ENCODE measurements at places on chromosomes 12 and 14.
A peak's percentile ranks its signal among the peaks of the same experiment; 100 is the strongest.

DNA sequence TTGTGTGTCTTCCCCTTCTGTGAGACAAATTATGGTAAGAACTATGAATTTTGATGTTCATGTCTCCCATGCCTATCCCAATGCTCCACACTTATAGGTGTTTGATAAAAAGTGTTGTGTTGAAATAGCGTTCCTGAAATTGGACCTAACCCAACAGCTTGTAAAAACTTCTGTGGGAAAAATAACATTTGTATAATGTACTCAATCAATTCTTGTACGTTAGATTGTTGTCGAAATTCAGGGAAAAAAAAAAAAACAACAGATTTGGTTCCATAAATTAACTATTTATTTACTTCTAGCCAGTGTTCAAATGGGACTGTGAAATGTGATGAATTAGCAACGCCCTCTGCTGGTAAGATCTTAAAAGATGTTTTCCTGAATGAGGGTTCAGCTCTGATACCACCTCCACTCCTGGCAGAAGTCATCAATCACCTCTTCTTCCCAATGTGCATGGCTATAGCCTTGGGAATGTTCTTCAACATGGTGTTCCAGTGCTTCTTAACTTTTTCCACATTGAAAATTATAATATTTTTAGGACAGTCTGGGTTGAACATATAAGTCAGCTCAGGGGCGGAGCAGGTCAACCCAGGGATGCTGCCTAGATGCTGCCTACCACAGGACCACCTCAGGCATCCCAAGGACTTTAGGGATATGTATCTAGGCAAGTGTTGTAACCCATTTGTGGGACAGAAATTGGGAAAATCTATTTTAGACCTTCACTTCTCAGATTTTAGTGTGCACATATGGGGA is 170.6 kb downstream of the OTOGL start:
- no peak for DNase-seq

DNA sequence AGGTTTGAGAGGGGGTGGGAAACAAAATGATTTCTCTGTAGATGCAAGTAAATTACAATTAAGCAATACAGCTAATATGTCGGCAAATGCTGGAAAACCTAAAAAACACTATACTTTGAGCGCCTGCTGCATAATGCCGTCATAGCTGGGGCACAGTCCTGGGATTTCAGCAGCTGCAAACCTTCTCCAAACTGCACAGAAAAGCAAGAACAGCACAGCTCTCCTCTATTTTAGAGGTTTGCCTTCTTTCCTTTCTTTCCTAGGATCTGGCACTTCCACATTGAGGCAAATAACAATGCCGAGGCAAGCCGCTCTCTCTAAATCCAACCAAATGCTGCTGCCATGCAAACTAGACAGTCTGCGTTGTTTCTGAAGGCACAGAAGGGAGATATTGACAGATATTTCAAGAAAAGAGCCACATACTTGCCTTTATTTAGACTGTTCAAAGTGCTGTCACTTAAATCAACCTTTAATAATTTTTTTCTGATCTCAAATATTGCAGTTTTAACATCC is 287.1 kb upstream of the G2E3 start:
- DNase-seq, result no peak

GRCh38 chr12:124888260-124888659 is 24.6 kb upstream of the SCARB1 start:
- DNase-seq, result no peak

DNA sequence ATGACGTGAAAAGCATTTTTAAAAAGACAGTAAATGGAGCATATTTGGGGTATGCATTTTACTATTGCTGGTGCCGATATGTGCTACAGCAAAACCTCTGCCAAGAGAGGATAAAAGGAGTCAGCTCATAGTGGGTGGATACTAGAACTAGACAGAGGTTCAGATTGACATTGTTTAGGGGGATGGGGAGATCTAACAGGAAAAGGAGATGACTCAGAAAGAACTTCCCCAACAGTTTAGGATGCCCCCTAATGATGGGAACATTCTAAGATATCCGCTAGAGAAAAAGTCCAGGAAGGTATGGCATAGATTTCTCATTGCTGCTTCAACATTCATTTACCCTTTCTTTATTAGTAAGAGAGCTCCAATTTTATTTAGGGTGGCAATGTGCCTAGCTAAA is 110.5 kb upstream of the CLEC14A start:
- no peak for DNase-seq

GRCh38 chr12:68481181-68481941 is 129.3 kb upstream of the RAP1B start:
- DNase-seq, result no peak

- no peak for DNase-seq
These were observed 13.0 kb upstream of the P2RX4 start for GRCh38 chr12:121196902-121197301.

- peak; percentile 47 for DNase-seq
These were observed 3.8 kb upstream of the KRT85 start for GRCh38 chr12:52370926-52371608.

- DNase-seq, result no peak
These were observed 2.9 kb downstream of the SLC15A4 start for GRCh38 chr12:128820723-128821432.

DNA sequence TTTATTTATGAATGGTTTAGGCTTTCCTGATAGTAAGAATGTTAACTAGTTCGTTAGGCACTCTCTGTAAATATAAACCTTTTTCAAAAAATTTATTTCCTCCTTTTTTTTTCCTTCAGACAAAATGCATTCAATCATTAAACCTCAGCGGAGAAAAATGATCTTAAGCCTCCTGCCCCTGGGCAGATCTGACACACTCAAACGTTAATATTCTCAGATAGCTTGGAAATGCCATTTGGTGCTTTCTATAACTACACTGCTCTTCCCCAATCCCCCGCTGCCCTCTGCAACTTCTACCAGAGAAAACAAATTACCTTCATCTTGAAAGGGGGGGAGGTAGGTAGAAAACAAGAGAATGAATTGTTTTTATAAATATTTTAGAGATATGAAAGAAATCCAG is 521.2 kb downstream of the MED13L start:
- DNase-seq, result no peak

DNA sequence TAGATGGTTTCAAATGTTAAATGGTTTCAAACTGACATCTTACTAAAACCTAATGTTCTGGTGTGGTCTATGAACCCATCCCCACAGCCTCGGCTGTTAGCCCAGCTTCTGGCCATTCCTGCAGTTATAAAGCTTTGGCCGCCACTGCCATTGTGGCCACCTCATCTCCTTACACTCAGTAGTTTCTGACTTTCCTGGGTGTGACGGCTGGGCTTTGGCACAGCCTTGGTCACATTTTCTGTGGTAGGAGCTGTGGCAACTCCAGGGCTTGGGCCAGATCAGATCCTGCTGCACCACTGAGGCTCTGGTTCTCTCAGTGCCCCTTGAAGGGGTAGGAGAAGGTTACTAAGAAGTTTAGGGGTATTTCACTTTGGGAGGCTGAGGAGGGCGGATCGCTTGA is 84.2 kb upstream of the STXBP6 start:
- no peak for DNase-seq

DNA sequence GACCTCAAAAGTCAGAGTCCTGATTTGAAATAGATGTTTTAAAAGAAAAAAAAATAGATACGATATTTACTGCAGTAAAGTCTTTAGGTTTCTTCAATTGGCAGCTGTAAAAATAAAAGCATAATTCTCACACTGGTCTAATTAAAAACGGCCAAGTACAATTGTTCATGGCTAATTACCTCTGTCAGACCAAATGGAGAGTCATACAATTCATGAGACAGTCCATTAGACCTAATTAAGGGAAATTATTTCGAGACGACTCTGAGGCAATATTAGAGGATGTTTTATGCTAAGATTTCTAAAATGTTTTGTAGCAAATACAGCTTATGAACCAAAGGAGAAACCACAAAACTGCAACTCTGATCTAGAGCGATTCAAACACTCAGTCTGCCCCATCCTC is 131.3 kb downstream of the PHLDA1 start:
- no peak for DNase-seq

DNA sequence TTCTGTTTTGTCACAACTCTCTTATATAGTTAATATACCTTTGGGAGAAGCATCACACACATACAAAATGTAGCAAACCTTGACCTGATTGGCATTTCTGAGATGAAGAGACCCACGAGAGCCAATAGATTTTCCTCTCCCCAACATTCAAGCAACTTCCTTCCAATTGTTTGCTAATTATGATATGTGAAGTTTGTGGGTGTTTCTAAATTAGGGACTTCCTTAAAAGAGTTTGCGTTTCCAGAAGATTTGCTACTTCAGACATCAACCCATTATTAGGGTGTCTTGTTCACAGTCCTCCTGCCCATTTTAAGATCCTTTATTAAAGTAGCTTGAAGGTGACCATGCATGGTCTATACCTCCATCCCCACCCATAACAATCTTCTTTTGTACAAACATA is 9.4 kb downstream of the AICDA start:
- no peak for DNase-seq

DNA sequence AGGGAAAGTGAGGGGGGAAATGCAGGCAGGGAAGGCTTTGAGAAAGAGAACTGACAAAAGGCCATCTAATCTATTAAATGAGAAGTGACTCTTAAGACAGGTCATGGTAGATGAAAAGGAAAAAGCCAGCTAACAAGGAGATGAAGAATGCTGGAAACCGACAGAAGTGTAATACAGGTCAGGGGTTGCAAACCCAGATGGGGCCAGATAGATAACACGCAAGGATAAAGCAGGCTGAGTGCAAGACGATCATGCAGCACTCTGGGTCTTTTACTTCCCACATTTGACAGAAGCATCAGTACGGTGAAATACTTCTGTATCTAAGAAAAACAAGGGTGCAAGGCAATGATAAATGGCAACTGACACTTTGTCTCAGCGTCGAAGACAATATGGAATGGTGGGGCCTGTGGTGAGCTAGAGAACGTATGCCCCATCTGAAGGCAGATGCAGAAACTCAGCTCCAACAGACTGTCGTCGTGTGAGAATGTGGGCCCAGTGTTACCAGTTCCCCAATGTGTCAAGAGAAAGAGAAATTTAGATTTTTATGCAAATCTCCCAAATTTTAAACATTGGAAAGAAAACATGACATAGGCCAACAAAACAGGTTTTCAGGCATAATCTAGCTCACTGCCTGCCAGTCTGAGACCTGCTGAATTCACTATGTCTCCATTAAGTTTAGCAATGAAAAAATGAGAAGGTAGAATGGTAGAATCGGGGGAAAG is 187.4 kb downstream of the PHLDA1 start:
- DNase-seq, result no peak

DNA sequence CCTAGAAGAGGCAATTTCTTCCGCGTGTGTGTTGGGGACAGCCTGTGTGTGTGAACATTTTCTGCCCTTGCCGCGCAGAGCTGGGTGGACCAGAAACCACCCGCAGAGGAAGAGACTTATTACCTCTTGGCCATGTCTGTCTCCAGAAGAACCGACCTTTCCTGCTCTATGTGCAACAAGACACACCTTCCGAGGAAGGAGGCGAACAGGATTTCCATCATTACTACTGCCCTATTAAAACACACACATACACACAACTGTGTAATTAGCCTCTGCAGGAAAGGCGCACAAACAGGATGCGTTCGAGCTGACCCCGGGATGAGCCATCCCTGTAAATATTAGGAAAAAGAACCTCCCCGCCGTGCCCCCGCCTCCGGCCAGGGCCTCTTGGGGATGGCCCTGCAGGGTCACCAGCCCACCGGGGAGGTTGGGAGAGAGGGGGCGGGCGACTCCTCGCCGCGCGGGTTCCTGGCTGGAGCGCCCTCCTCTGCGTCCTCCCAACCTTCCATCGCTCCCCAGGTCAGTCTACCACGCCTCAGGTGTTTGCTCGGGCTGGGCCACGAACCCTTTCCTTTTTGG is 484 bp upstream of the PRKCH start:
- no peak for DNase-seq

GRCh38 chr12:89470741-89471509 is 53.7 kb downstream of the GALNT4 start:
- no peak for DNase-seq

- no peak for DNase-seq
These were observed 114.0 kb downstream of the KLHL28 start for GRCh38 chr14:44847526-44848309.

- DNase-seq, result no peak
These were observed 22.1 kb downstream of the LGMN start for GRCh38 chr14:92726135-92726932.

DNA sequence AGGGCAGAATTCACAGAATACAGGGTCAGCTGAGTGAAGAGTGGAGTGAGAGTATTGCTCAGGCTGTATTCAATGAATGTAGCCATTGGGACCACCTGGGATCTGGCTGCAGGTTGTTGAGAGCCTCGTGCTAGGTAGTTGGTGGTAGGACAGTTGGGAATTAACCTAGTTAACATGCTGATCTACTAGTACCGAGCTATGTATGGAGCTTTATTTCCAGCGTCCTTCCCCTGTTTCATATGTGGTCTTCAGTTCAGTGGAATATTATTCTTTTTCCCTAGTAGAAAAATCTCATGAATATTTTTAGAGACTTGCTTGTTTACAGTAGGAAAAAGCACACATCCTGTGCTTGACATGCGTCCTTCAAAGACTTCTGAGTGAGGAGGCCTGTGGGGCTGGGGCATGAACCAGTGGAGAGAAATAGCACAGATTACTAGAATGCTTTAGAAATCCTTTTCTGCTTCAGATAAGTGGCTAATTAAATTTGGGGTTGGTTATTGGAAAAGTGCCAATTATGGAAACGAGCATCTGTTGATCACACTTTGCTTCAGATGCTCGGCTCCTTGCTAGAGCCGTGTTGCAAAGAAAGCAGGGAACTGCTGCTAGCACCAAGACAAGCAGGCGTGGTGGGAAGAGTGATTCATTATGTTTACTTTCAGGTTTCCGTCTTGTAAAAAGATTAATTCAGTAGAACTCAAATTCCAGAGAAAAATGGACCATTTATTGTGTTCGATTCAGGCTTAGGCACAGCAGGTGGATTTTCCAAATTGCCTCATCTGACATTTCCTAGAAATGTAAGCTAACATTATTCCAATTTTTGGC is 53.6 kb downstream of the ARF6 start:
- peak; percentile 11 for DNase-seq

DNA sequence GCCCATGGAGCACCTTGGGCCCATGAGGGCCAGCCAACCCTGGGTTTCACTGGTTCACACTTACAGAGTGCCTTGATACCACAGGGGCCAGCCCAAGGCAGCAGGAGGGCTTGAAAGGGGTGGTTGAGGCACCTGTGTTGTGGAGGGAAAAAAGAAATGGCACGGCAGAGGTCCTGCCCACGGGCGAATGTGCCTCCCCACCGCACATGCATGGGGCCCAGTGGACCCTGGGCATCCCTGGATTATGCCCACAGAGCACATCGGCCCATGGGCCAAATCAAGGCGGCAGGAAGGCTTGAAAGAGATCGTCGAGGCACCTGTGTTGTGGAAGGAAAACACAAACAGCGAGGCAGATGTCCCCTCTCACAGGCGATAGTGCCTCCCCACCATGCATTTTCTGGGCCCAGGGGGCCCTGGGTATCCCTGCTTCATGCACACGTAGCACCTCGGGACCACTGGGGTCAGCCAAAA is 378.1 kb downstream of the ALG10 start:
- DNase-seq, result no peak

All from occipital lobe (tissue), 3 donors.